Epithelial cell of prostate (primary cell): ENCODE measurements at places on chromosomes 12 and 14.
A peak's percentile ranks its signal among the peaks of the same experiment; 100 is the strongest.

DNA sequence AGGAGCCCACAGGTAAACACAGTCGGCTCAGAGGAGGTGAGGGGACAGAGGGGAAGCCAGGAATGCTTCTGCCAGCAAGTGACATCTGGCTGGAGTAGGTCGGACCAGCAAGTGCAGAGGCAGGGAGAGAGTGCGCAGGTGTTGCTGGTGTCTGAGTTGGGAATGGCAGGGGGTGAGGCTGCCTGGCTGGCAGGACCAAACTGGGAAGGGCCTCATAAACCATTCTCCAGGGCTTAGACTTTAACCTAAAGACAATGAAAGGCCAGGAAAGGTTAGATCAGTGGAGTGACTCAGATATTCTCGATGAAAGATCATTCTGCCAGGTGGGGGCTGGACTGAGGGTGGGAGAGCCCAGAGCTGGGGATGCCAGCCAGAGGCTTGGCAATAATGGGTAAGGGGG is 66.4 kb downstream of the ITPK1 start:
- DNase-seq: no peak

DNA sequence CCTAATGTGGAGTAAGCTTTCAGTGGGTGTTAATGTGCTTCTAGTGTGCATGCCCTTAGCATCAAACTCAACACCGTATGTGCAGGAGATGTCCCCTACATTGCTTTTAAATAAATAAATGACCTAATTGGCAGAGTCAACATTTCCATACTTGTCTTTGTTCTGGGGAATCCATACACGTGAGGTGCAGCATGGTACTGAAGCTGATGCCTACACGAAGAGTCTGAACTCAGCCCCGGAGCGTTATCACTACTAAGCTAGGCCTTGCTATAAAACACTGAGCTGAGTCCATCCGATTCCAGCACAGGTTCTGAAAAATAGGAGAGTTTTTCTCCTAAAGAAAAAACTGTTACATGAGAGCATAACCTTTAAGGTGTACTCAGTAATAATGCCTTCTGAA is 125.0 kb upstream of the DYRK2 start:
- DNase-seq: no peak

- DNase-seq: no peak
These were observed 17.3 kb downstream of the NFKBIA start for GRCh38 chr14:35387219-35387618.

DNA sequence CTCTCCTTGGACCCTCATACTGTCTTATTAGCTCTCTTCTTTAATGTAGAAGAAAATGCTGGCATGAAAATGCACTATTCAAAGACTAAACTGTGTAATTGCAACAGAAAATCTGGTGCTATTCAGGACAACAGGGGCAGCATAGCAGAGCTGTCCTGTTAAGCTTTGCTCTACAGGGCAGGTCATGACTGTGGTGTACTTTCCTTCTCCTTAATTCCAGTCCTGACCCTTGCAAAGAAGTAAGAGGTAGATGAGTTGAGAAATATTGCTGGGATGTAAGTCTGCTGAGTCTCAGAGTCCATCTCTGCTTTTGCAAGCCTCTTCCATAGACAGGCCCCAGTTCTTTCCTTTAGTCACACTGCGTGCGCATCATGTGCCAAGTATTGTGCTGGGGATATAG is 52.6 kb upstream of the STK38L start:
- no peak for DNase-seq

DNA sequence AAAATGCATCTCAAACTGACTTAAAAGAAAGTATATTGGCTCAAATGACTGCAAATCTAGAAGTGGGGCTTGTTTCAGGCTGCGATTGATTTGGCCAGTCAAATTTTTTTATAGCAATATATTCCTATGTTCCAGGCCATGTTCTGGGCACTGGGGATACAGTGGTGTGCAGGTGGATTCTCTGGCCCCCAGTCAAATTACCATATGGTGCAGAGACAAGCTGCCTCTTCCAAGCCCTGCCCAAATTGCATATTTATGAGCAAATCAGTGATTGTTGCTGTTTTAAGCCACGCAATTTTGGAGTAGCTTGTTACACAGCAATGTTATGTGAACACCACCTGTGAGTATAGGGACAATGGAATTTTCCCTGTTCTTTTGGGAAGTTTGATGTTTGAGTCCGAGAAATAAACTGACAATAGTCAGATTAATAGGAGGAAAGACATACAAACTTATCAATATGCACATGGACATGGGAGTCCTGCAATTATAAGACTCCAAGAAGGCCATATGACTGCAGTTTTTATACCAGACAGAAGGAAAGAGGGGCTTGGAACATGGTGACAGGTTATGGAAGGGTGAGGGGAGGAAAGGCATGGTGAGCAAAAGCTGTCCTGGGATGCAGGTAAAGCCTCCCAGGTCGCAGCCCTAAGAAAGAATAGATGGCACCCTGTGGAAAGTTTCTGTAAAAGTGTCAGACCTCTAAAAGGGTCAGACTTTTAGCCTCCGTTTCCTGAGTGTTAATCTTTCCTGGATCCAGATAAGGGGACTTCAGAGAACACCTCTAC is 13.1 kb upstream of the CRY1 start:
- no peak for DNase-seq

GRCh38 chr12:114684098-114684869 is at the start of gene TBX3:
Gene TBX3, minus strand, starts transcription at chr12:114684175. Its CDS starts 975 bp downstream, at chr12:114683200.
- peak; percentile 99 for DNase-seq

DNA sequence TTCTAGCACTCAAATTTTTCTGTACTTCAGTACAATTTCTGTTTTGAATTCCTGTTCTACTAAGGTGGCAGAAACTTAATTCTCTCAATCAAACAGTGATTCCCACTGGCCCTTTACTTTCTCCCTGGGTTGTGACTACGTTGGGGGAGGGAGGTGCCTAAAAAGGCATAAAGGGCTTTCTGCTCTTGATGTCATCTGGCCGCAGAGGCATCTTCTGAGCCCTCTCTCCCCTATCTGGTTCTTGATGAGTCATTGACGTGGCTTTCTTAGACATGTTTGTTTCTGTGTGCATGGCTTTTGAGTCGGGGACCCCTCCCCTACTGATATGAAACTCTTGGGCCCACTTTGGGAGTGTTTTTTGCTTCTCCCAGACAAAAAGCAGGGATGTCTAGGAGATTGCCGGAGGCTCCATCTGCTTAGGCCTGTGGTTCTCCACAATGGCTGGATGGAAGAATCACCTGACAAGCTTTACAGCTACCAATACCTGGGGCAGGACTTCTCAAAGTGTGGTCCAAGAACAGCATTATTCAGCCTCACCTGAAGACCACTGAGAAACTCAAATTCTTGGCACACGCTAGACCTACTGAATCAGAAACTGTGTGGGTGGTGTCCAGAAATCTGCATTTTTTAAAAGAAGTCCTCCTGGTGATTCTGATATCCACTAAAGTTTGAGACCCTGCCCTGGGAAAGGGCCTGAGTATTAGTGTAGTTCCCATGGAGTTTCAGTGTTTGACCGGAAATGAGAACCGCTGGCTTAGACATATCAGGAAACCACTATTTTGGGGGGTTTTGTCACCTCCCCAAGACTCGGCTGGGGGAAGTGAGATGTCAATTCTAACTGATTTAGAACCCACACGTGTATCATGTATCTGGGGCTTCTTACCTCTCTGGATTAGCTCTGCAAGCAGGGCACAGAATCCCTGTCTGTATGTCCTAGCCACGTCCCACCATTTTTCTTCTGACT is 395.7 kb upstream of the PDE3A start:
- no peak for DNase-seq

GRCh38 chr14:105287249-105288102 is 13.3 kb downstream of the BRF1 start:
- DNase-seq: no peak

DNA sequence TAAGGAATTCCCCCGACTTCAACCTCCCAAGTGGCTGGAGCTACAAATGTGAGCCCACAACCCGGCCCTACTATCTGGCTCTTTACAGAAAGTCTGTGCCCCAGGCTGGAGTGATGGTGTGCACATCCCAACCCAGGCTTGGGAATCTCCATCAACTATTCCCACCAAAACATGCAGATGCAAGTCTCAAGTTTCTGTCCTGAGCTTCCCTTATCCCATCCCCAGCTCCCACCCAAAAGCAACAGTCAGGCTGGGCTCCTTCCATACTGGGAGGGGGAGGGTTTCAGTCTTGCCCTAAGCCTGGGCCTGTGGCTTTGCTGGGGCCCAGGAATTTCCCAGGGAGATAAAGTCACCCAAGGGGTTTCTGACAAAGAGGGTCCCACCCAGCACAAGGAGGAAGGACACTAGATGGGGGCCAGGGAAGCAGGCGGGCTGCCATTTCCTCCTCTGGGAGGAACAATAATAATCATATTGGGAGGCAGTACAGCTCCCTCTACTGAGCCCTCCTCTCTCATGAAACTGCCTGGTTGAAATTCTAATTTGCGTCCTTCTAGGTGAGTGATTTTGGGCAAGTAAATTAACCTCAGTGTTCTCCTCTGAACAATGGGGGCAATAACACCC is 8.0 kb downstream of the SLC8B1 start:
- DNase-seq: no peak

- no peak for DNase-seq
These were observed 712.6 kb upstream of the TBX3 start for GRCh38 chr12:115396567-115396966.

DNA sequence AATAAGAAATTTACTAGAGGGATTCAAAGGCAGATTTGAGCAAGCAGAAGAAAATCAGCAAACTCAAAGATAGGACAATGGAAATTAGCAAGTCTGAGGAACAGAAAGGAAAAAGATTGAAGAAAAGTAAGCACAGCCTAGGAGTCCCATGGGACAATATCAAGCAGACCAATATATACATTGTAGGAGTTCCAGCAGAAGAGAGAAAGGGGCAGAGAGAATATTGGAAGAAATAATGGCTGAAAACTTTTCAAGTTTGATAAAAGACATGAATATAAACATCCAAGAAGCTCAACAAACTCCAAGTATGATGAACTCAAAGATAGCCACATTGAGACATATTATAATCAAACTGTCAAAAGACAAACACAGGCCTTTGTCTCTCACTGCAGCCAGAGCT is 25.2 kb downstream of the ATP23 start:
- DNase-seq: no peak

DNA sequence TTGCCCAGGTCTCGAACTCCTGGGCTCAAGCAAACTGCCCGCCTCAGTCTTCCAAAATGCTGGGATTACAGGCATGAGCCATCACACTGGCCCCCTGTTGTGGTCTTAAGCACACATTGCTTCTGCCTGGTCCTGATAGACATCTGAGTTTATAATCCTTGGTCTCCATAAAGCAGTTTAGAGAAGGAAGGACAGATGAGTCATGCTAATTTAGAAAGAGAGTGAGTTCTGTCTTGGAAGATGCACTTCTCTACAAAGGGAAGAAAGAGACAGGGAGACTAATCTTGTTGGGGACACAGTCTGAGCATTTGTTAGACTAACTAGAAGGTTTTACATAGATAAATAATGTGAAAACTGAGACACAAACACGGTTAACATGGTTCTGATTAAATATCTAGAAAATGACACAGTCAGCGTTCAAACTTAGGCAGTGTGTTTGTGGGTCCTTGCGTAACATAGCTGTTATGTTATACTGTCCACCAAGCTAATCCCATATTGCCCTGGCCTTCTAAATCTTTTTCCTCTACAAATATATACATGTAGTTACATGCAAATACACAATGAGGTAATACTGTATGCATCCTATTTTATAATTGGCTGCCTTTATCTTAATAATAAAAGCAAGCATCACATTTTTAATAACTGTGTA is 31.0 kb downstream of the SAMD4A start:
- no peak for DNase-seq

DNA sequence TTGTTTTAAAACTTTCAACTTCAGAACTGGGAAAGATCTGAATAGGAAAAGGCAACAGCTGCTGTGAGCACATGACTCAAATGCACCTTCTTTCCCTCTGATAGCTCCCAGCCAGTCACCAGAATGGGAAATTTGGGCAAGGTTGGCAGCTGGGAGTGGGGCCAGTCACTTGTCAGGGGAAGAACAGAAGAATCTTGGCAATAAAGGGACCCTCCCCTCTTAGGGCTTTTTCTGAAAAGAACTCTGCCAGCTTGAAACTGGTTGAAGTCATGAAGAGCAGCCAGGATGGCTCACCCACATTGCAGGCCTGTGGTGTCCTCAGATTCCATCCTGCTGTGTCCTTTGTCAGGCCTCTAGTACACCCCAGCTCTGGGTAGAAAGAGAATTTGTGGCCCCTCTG is 10.3 kb upstream of the RIC8B start:
- DNase-seq: no peak

GRCh38 chr12:56081393-56082347 is 1.7 kb downstream of the ERBB3 start:
- DNase-seq: no peak

DNA sequence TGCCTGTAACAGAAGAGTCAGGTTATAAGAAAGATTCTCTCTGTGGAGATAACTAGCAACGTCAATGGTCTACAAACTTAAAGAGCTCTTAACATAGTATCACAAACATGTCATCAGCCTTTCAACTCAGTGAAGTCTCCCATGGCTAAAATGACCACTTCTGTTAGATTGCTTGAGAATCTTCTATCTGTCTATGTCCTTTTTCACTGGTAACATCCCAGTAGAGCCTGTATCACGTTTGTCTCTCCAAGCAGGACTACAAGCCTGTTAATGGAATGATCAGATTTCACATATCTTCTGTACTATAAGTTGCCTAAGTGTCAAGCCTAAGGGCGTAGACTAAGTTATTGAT is 50.7 kb downstream of the SLC2A13 start:
- DNase-seq: no peak

- DNase-seq: no peak
These were observed 43.8 kb downstream of the ALDH1L2 start for GRCh38 chr12:105040476-105040875.

DNA sequence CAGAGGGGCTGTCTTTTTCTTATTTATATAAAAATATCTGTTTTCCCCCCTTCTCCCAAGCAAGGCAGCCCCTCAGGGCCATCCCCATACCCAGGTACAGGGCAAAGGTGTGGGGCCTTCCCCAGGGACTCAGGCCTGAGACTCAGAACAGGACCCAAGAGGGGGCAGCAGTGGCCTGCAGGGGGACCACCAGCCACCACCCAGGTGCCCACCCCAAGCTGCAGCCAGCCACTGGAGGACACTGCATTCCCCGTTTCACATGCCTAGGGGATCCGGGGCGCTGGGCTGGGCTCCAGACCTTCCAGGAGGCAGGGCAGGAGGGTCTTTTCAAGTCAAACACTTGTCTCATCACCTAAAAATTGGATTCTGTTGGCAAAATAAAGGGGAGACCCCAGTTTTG is 83.3 kb downstream of the SCARB1 start:
- DNase-seq: no peak
